ENCODE measurements at places on chromosomes 16 and 17. TPM values are rescaled to one million over a fixed set of nuclear protein-coding genes. Genes with fewer than 3 reads are reported as not detected.

Gene MYO15B
- 1.00 TPM for polyA plus RNA-seq

Gene TANGO6
- polyA plus RNA-seq: 9.5 TPM

Gene CD19
- not detected for polyA plus RNA-seq

Gene CES5A
- not detected for polyA plus RNA-seq

Gene PRAC2
- polyA plus RNA-seq: not detected

Gene CLEC3A
- not detected for polyA plus RNA-seq

Gene GINS2
- 37.7 TPM for polyA plus RNA-seq

Gene CLEC19A
- polyA plus RNA-seq: not detected

Gene GRIN2C
- polyA plus RNA-seq: not detected

GRCh38 chr17:51914577-51914976 is 243.9 kb downstream of the CA10 start:
- DNase-seq: no peak

DNA sequence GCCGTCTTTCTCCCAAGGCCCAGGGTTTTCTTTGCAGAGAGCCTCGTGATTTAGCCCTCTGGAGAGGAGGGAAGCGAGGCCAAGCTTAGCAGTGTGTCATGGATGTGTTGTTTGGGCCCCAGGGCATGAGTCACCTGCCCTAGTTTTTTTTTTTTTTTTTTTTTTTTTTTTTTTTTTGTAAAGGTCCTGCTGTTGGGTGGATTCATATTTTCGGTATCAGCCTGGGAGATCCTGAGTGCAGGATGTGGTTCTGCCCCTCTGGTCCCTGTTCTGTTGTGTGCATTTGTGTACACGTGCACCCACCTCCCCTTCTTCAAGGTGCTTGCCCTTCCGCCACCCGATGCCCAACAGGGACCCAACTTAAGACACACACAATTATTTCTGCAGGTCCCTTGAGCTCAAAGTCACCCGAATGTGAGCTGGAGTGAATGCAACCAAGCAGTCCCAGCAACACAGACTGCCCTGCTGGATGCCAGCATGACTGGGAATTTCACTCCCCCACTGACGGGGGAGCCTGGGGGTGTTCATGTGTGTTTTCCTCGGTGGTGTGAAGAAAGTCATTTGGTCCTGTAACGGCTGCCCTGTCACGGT is 265.8 kb upstream of the TNRC6C start:
- peak; percentile 54 for DNase-seq

DNA sequence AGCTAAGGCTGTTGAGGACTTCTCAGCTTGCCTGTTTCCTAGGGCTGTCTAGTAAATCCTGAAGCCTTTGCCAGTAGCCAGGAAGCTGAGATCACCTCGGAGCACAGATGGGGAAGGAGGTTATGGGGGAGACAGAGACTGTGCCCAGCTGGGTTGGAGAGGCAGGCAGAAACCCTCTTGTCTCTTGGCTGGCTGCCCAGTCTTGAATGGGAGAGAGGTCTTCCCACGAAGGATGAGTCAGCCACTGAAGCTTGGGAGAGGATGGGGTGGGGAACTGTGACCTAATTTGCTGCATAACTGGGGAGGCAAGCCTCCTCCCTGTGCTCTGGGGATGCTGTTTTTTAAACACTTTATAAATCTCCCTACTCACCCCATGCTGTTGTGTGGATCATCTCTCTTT is 69.8 kb downstream of the SHISA9 start:
- DNase-seq: peak; percentile 57

DNA sequence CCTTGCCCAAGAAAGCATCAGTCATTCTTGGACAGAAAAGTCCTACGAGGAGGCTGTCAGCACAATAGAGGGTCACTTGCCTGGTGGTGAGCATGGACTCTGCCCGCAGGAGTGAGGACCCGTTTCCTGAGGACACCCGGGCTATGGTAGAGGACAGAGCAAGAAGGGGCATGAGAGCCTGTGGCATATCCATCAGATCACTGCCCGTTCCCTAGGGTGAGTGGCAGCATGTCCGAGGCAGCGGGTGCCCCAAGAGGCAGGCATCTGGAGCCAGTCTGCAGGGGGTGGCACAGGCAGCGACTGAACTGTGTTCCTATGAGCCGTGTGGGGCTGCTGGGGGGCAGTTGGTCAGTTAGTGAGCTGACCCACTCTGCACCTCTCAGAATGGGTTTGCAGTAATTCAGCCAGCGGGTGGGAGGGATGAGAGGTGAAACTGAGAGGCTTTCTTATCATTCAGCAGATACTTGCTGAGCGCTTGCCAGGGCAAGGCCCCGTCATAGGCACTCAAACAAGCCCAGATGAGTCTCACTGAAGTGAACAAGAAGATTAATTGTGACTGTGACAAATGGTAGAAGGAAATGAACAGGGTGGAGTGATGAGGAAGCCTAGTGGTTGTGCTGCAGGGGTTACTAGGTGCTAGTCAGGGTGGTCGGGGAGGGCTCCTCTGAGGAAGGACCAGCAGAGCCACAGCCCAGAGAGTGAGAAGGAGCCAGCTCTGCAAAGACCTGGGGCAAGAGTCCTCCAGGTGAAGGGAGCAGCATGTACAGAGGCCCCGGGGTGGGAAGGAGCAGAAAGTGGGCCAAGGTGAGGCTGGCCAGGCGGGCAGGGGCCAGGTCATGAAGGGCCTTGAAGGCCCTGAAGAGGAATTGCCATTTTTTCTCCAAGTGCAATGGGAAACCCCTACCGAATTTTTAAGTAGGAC is 87.9 kb downstream of the CLEC16A start:
- no peak for DNase-seq

GRCh38 chr16:2270070-2270462 is 2.1 kb upstream of the RNPS1 start:
- no peak for DNase-seq

- no peak for DNase-seq
These were observed 30.7 kb downstream of the KNOP1 start for GRCh38 chr16:19687279-19687678.

DNA sequence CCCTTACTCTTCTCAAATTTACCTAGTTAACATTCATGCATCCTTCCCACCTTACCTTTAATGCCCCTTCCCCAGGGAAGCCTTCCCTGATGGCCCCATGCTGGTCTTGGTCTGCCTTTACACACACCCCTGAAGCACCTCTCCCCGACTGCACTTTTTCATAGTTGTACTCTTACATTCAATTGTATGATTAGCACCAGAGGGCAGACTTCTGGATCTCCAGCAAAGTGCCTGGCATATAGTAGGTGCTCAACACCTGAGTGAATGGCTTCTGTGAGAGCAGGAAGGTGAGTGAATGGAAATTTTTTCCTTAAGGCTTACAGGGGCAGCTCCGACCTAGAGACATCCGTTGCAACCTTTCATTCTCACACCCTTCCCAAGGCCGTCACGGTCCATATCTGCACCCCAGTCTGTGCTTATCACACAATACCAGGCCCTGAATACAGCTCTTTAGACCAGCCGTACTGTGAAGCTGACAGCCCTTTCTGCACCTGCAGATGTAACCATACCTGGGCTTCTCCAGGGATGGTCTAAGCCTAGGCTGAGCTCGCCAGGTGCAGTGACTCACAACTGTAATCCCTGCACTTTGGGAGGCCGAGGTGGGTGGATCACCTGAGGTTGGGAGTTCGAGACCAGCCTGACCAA is 4.4 kb downstream of the PGAP3 start:
- no peak for DNase-seq

DNA sequence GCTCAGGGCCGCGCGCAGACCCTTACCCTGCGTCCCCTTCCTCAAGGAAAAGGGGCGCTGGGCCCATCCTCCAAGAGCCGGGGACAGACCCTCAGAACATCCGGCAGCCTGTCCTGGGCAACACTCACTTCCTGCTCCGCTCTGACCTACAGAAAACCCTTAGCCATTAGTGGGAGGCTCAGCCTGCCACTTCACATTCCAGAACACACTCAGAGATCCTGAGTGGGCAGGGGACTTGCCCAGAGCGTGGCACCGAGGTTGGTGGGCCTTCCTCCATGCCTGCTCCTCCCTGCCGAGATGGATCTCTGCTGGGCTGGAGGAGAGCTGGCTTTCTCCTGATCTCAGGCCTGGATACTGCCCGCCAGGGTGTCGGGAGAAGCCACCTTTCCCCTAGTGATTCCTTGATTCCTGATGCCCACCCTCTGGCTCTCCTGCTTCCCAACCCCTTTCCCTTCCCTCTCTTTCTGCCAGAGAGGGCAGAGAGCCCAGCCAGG is 1.5 kb downstream of the SCARF1 start:
- no peak for DNase-seq

DNA sequence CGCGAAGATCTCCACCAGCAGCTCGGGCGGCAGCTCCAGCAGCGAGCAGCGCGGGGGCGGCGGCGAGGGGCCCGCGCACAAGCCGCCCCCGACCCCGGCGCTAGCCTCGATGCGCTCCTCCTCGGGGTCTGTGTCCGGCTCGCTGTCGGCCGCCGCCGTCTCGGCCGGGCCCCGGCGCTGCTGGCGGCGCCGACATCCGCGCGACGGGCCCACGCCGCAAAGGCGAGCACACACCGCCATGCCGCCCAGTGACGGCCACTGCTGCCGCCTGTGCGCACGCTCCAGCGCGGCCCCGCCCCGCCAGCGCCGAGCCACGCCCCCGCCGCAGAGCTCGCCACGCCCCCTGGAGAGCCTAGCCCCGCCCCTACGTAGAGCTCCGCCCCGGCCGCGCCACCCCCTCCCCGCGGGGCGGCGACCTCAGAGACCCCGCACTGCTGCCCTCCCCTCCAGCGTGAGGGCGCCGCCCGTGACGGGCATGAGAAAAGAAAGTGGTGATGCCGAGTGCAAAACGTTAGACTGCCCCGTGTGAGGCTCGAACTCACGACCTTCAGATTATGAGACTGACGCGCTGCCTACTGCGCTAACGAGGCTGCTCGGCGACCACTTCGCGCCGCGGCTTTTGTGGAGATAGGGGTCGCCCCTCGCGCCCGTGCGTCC is at the start of gene FBXO31:
FBXO31 (minus strand) TSS at position 272 of the 657 bp plus-strand sequence; CDS start at position 240, 32 bp downstream.
- DNase-seq: peak; percentile 84

- DNase-seq: no peak
These were observed 5.9 kb downstream of the CHST5 start for GRCh38 chr16:75529959-75530358.

- no peak for DNase-seq
These were observed 19.0 kb downstream of the SPIRE2 start for GRCh38 chr16:89847051-89847939.

DNA sequence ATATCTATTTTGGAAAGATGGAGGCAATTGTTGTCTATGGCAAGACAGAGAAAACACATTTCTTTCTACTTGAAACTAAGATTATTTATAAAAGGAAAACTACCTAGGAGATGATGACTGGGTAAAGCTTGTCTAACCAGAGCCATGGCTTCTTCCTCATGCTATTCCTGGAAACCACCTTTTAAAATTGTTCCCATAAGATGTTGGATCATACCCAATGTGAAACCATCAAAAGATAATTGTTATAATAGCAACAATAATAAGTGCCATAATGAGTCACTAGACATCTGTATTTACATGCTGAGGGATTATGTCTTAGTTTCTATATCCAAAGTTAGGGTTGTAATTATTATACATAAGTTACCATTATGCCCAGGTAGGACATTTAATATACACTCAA is 428.4 kb downstream of the KCNJ2 start:
- DNase-seq: peak; percentile 71

GRCh38 chr17:40556884-40557414 is 8.3 kb downstream of the CCR7 start:
- DNase-seq: no peak

DNA sequence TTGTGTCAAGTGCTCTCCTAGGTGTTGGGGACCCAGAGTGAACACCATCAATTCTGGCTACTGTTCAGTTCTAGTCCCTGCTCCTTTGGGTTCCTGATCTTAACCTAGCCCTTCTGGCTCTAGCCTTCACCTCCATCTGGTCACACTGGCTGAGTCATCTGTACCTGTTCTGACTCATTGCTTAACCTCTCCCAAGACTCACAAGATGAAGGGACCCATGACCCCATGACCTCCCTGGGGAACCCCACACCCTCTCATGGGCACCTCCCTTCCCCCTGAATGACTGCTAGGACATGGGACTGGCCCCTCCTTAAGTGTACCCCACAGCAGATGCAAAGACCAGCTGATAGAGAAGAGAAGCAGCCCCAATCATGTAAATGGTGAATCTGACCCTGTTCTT is 345.8 kb upstream of the CDH5 start:
- no peak for DNase-seq

DNA sequence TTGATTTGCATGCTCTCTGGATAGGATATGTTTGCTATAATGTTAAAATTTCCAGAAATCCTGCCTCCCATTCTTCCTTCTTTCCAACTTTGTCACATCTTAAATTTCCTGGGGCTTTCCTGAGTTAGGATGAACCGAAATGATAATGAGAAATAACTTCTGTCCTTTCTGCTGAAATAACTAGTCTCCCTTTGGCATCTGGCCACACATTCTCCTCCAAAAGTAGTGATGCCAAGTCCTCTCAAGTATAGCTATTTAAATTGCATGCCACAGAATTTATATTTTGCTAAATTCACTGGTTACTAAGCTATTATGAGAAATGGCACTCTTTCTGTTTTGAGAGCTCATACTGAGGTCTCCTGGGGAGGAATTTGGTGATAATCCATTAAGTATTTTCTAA is 30.6 kb downstream of the FAM20A start:
- DNase-seq: no peak

- DNase-seq: no peak
These were observed 149.5 kb upstream of the MON1B start for GRCh38 chr16:77041468-77041867.

DNA sequence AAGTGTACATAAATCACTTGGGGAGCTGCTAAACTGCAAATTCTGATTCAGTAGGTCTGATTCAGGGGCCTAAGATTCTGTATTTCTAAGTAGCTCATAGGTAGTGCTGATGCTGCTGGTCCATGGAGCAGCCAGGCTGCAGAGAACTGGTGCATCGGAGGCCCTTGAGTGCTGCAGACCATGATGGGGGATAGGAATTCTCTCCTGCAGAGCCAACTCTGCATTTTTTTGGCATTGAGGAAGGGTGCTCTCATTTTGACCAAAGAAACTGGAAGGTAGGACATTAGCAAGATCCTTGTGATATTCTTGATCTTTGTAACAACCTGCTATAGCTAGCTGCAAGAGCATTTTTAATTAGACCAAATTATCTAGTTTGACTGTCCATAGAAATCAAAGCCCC is 4.7 kb downstream of the HOXB2 start:
- DNase-seq: no peak

DNA sequence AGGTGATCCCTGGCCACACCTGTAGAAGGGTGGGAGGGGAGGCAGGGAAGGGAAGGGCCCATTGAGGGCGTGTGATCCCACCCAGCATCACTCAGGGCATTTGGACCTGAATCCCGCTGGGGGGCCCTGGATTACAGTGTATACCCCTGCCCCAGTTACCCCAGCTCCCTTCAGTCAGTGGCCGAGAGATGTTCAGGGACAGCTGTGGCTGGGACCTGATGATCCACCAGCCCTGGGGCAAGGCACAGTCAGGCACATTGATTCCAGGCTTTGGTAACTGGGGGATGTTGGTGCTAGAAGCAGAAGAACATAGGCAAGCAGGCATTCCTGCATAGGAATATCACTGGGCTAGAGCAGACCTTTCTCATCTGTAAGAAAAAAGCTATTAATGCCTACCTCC is 170.3 kb downstream of the FOXL1 start:
- peak; percentile 45 for DNase-seq

GRCh38 chr16:55147396-55147795 is 176.6 kb upstream of the IRX6 start:
- DNase-seq: no peak

Data from foreskin keratinocyte (primary cell).